AG08396 (cell line): ENCODE measurements at places on chromosomes 16 and 17.

DNA sequence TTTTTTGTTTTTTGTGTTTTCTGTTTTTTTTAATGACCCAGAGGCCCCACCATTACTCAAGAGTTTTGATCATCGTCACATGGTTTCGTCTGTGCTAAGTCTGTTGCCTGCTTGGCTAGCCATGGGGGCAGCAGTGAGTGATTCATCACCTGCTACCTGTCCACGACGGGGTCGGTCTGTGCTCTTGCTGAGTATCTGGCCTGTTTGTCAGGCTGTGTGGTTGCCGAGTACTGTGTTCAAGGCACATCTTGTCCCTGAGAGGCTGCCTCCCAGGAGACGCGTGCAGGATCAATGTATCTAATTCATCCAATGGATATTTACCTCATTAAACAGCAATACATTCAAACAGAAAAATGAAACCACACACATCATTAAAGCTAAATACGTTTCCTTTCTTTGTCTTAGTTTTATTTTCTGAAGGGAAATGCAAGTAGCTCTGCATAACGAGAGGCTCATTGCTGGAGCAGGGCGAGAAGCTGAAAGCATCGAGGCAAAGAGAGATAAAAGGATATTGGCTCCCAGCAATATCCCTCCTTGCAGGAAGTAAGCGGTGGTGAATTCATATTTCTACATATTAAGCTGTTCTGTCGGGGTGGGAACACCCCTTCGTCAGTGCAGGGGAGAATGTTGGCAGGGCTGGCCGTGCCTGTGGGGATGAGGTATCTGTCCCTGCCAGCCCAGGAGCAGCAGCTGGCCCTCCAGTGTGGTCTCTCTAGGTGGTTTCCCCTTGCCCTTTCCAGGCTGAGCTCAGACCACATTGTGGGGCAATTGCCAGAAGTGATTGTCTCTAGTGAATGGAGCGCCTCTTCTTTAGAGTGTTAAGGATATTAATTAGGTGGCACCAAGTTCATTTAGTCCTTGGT is 166.2 kb upstream of the ASIC2 start:
- DNase-seq, result no peak

GRCh38 chr16:1485847-1486496 is 2.8 kb downstream of the PTX4 start:
- no peak for DNase-seq

- DNase-seq, result no peak
Measured at GRCh38 chr16:86515777-86516622, 5.7 kb downstream of the FOXF1 start.

DNA sequence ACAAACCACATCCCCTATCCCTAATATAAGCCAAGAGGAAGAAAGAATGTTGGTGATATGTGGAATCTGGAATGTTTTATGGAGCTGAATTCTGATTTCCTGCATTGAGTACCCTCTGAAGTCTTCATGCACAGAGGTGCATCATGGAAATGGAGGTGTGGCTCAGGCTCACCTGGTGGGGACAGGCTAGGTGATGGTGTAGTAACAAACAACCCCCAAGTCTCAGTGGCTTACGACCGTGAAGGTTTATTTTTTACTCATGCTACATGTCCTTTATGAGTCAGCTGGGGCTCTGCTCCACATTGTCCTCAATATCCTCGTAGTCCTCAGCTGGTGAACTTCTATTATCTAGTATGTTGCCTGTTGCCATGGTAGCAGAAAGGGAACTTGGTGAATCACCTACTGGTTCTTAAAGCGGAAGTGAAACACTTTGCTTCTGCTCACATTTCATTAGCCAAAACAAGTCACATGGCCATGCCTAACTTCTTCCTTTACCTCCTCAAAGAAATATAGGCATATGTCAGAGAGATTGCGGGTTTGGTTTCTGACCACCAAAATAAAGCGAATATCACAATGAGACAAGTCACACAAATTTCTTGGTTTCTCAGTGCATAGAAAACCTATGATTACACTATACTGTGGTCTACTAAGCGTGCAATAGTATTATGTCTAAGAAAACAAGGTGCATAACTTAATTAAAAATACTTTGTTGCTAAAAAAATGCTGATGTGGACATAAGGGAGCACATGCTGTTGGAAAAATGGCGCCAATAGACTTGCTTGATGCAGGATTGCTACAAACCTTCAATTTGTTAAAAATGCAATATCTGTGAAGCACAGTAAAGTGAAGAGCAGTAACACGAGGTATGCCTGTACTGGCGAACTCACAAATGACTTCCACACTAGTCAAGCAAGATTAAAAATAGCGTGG is at the start of gene PMFBP1:
TSS of gene PMFBP1 (minus strand) at position 51 of the 930 bp plus-strand sequence. CDS start 947 bp downstream, outside the sequence.
- peak; percentile 7 for DNase-seq

GRCh38 chr17:82092094-82092586 is 5.9 kb downstream of the FASN start:
- no peak for DNase-seq

GRCh38 chr16:89314357-89314756 is 96.9 kb downstream of the ZNF778 start:
- no peak for DNase-seq

DNA sequence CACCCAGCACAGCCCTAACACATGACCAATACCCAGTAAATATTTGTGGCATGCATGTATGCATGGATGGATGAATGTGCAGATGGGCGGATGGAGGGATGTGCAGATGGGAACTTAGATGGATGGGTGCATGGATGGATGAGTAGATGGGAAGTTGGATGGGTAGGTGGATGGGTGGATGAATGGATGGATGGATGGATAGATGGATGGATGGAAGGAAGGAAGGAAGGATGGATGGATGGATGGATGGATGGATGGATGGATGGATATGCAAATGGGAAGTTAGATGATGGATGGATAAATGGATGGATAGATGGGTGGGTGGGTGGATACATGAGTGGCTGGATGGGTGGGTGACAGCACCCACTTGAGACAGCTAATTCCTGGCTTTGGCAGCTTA is 193.2 kb upstream of the TNRC6C start:
- no peak for DNase-seq

- DNase-seq, result no peak
Measured at GRCh38 chr17:66829883-66830282, 5.0 kb upstream of the CACNG5 start.

DNA sequence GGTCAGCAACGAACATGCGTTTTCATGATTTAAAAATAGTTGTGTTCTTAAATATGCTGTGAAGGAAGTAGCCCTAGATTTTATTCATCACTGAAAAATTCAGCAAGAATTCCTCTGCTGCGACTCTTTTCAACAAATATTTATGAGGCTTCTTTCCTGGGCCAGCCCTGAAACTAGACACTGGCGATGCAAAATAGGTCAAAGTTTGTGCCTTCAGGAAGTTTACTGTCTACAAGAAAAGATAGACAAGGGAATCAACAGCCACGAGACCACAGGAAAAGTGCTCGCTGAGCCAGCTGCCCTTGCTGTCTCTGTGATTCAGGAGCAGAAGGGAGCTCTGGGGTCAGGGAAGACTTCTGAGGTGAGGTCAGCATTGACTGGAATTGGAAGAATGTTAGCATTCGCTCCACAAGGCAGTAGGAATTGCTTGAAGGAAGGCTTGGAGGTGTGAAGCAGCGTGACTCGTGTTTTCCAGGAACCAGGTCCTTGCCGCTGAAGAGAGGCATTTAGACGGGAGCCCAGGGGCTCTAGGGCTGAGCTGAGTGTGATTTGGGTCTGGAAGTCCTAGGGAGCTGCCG is 1.9 kb upstream of the RPL26 start:
- peak; percentile 88 for DNase-seq

GRCh38 chr17:75370286-75370915 is 35.1 kb downstream of the GRB2 start:
- no peak for DNase-seq

DNA sequence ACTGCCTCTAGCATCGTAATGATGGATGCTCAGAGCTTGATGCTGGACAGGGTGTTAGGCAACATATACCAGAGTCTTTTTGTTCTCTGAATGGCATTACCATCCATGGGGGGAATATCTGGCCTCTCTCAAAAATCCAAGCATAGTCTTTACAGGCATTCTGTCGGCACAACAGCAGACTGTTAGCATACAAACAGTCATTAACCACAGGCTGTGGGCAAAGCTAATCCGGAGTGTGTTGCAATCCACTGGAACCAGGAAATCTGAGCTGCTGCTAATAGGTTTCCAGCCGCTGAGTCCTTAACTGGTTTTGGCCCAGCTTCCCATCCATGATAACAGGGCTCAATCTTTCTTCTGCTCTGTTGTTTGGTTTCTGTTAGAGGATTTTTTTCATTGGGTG is 371.9 kb downstream of the HS3ST3B1 start:
- peak; percentile 4 for DNase-seq

GRCh38 chr17:30557916-30558685 is 80.9 kb downstream of the GOSR1 start:
- no peak for DNase-seq

DNA sequence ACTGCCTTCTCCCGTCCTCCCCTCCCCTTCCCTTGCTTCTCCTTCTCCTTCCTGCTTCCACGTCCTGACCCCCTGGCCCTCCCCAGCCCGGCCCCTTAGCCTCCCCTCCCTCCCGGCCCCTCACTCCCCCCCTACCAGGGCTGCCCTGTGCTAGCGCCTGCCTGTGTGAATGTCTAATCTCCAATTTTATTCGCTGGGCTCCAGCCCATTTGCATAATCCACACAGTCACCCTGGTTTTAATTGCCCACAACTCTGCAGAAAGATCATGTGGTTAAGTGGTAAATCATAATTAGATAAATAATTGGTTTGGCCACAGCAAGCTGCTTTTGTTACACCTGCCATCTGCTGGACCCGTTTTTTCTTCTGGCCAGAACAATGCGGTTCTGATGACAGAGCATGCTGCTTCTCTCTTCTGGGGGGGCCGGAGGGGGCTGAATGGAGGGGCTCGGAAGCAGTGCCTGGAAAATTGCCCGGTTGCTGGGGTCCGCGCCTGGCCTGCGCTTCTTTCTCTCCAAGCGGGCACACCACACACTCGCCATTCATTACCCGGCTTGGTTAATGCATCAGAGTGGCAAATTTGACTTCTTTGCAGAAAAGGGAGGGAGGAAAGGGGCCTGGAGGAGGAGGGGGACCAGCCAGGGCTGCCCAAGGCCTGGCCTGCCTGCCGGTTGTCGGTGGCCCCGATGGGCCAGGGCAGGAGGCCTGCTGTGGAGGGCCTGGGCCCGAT is 19.5 kb upstream of the GSE1 start:
- DNase-seq, result no peak

DNA sequence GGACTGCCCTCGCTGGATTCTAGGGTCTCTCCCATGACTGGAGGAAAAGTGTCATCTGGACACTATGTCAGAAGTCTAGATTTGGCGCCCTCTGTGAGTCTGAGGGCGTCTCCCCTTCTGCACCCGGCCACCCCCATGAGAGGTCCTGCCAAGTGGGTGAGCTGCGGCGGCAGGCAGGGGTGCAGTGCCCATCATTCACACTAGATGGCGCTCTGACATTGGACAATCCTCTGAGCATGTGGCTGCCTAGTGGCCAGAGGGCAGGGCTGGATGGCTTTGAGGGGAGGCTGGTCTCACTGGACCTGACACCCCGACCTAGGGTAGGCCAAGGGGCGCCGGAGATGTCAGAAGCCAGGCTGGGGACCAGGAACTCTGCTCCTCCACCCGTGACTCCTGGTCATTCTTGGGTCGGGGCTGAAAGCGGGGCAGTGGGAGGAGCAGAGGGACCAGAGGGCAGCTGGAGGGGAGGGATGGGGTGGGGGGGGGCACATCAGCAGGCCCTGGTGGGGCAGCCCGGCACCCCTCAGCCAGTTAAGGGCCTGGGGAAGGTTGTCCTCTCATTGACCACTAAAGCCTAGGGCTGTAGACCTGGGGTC is 28.0 kb downstream of the MRM1 start:
- peak; percentile 88 for DNase-seq

DNA sequence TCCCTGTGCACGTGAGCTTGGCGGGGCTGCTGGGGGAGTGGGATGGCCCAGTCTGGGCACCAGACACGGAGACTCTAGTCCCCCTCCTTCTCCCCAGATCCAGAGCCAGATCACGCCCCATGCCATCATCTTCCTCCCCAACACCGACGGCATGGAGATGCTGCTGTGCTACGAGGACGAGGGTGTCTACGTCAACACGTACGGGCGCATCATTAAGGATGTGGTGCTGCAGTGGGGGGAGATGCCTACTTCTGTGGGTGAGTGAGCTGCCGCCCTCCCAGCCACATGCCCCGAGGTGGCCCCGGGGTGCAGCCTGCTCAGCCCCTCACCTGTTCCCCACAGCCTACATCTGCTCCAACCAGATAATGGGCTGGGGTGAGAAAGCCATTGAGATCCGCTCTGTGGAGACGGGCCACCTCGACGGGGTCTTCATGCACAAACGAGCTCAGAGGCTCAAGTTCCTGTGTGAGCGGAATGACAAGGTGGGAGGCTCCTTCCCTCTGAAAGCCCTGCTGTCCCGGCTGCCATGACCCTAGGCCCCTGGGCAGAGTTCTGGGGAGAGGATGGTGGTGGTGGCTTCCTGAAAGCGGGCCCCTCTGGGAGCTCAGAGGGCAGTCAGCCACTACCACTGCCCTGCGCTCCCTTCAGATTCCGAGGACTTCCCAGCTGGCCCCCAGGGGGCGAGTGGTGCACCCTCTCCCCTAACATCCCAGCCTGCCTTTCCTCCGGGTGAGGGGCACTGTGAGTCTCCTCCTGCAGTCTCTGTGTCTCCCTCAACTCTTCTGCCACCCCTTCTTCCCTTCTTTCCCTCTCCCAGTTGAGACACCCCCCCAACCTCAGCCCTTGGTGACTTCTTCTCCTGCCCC is 2.8 kb upstream of the C17orf107 start:
- no peak for DNase-seq

DNA sequence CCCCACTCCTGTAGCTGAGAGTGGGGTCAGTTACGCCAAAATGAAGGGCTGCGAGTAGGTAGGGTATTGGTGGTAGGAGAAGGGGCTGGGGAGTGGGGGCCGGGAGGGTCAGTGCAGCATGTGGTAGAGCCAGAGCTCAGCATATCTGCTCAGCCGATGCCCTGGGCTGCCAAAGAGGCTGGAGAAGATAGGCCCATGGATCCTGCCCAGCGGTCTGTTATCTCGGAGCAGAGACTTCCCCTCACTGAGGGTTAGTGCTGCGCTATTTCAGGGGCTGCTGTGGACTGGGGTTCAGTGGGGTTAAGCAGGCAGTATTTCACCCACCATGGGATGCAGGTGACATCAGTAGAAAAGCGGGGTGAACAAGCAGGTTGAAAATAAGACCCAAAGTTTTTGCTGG is 19.7 kb downstream of the RHBDL3 start:
- no peak for DNase-seq

GRCh38 chr17:73379826-73380225 is 68.0 kb upstream of the CDC42EP4 start:
- DNase-seq, result no peak

DNA sequence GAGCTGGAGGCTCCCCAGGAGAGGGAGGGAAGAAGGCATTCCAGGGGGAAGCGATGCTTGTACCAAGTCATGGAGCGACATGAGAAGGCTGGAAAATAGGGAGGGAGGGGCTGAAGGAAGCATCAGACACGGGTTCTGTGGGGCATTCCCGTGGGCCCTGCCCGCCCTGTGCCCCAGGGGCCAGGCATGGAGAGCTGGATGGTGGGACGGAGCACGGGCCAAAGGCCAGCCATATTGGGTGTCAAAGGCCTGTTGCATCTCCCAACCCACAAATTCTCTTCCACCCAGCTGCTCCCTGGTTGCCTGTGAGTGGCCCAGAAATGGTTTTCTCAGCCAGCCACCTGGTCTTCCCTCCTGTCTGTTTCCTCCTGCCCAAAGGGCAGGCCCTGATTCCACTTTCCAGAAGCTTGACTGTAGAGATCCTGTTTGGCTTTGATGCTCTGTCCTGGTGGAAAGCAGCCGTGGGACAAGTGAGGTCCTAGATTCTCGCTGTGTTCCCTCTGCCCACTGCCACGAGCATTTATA is 3.2 kb downstream of the CDR2L start:
- no peak for DNase-seq

GRCh38 chr16:54275956-54276355 is 10.6 kb downstream of the IRX3 start:
- no peak for DNase-seq
